Endothelial cell (in vitro differentiated cells): ENCODE measurements at places on chromosomes 2 and 18. TPM values are rescaled to one million over a fixed set of nuclear protein-coding genes. Genes with fewer than 3 reads are reported as not detected.
A peak's percentile ranks its signal among the peaks of the same experiment; 100 is the strongest.

DNA sequence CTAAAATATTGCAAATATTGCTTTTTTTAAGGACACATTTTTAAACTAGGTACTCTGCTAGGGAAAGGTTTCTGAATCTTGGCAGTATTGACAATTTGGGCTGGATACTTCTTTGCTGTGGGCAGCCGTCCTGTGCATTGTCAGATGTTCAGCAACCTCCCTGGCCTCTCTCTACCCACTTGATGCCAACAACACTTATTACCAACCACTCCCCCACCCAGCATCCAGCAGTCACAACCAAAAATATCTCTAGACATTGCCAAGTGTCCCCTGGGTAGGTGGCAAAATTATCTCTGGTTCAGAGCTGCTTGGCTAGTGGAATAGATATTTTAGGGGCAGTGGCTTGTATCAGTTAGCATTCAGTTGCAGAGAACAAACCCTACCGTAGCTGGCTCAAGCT, 114.3 kb upstream of the PNPT1 start:
- H3K4me3 ChIP-seq, result no peak overlapping the region
- no peaks in the 10 kb centered on the region for H3K4me1 ChIP-seq
- H3K36me3 ChIP-seq, result peaks cover 4% of the 10 kb centered on the region
- H3K27me3 ChIP-seq, result no peaks in the 10 kb centered on the region
- H3K27ac ChIP-seq, result no peak overlapping the region
- DNase-seq, result no peak

- peaks cover 17% of the 10 kb centered on the region for H3K27me3 ChIP-seq
- DNase-seq, result peak; percentile 30
- peaks cover 66% of the 10 kb centered on the region for H3K4me1 ChIP-seq
- no peaks in the 10 kb centered on the region for H3K36me3 ChIP-seq
- H3K27ac ChIP-seq, result peak overlapping the region; percentile 71
Observed at GRCh38 chr18:22335731-22336198, 82.0 kb downstream of the CTAGE1 start.

- peaks cover 11% of the 10 kb centered on the region for H3K4me1 ChIP-seq
- no peak overlapping the region for H3K27ac ChIP-seq
- peaks cover 3% of the 10 kb centered on the region for H3K27me3 ChIP-seq
- no peaks in the 10 kb centered on the region for H3K36me3 ChIP-seq
- no peak overlapping the region for H3K4me3 ChIP-seq
Observed at GRCh38 chr18:62445386-62445917, 77.4 kb upstream of the ZCCHC2 start.

GRCh38 chr2:226763320-226763719, 36.3 kb downstream of the IRS1 start:
- no peak overlapping the region for H3K27ac ChIP-seq
- H3K4me3 ChIP-seq, result no peak overlapping the region
- H3K36me3 ChIP-seq, result no peaks in the 10 kb centered on the region
- H3K4me1 ChIP-seq, result no peaks in the 10 kb centered on the region
- peaks cover 3% of the 10 kb centered on the region for H3K27me3 ChIP-seq
- DNase-seq, result no peak

- no peak for DNase-seq
- H3K27me3 ChIP-seq, result no peaks in the 10 kb centered on the region
- H3K4me1 ChIP-seq, result no peaks in the 10 kb centered on the region
Observed at GRCh38 chr2:193868833-193869232, 1674.1 kb upstream of the TMEFF2 start.

GRCh38 chr2:164515734-164516133, 105.5 kb downstream of the GRB14 start:
- no peak overlapping the region for H3K27ac ChIP-seq
- H3K36me3 ChIP-seq, result no peaks in the 10 kb centered on the region
- peaks cover 5% of the 10 kb centered on the region for H3K27me3 ChIP-seq
- no peak overlapping the region for H3K4me3 ChIP-seq
- H3K4me1 ChIP-seq, result no peaks in the 10 kb centered on the region
- no peak for DNase-seq

GRCh38 chr2:127683757-127684156, 8.4 kb upstream of the LIMS2 start:
- H3K27ac ChIP-seq, result no peak overlapping the region
- DNase-seq, result no peak
- peaks cover 3% of the 10 kb centered on the region for H3K27me3 ChIP-seq
- H3K36me3 ChIP-seq, result no peaks in the 10 kb centered on the region

M1AP gene
- total RNA-seq, result 0.74 TPM

RUFY4 gene
- not detected for total RNA-seq

GPR148 gene
- total RNA-seq, result not detected

PKDCC gene
- 9.6 TPM for total RNA-seq

DOK6 gene
- total RNA-seq, result 2.2 TPM

CD8B2 gene
- 0.05 TPM for total RNA-seq

NEUROD1 gene
- not detected for total RNA-seq

GNLY gene
- total RNA-seq, result not detected
